Activated CD4-positive, alpha-beta T cell treated with anti-CD3 and anti-CD28 coated beads for 48 hours (primary cell): ENCODE measurements at places on chromosomes 2 and 18.
A peak's percentile ranks its signal among the peaks of the same experiment; 100 is the strongest.

DNA sequence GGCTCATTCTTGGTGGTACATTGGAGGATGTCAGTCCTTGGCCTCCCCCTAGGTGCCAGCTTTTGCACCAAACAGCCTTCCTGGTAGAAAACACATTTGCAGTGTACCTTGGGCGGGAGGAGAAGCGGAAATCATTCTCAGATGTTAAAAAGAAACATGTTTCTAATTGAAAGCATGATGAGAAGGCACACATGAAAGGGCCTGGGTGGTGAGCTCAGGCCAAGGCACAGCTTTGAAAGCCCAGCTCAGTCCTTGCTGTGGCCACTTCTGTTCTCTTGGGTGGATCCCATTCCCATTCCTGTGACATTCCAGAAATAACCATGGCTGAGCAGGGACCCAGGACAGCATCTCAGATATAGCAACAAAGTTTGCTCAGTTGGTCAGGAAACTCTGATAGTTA is 71.5 kb downstream of the LTBP1 start:
- DNase-seq = no peak

GRCh38 chr2:116582850-116583249 is 1231.6 kb upstream of the DDX18 start:
- no peak for DNase-seq

DNA sequence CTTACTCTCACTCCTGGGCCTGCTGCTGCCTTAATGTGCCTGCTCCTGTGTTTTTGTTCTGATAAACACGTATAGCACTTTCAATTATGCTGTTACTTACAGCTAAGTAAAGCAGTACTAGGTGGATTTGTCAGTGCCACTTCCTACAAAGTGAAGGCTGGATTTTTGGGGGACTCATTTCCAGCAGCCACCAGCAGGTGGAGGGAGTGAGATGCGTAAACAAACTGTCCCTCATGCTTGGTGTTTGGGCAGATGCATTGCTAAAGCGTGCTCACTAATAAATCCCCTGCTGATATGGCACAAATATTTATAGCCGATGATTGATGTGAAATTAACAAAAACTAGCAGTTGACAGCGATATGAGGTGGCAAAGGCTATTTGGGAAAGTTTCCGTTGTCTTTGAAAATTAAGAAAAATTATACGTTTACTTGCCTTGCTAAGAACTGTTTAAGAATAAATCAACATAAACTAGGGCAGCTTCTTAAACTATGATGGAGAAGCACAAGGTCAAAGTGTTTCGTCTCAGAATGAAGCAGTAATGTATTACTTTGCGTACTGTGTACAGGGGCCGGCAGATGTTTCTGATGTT is 101.7 kb downstream of the AGAP1 start:
- DNase-seq = peak; percentile 56

- no peak for DNase-seq
Observed at GRCh38 chr2:169105476-169105875, 36.1 kb downstream of the DHRS9 start.

- DNase-seq = no peak
Observed at GRCh38 chr2:24253303-24253919, 78.6 kb downstream of the FAM228A start.

GRCh38 chr2:37388074-37388473 is 43.6 kb downstream of the QPCT start:
- DNase-seq = no peak
